ENCODE measurements at places on chromosomes 2 and 18.

GRCh38 chr18:10690035-10690329 is 164.2 kb downstream of the NAPG start:
- no peak for DNase-seq

DNA sequence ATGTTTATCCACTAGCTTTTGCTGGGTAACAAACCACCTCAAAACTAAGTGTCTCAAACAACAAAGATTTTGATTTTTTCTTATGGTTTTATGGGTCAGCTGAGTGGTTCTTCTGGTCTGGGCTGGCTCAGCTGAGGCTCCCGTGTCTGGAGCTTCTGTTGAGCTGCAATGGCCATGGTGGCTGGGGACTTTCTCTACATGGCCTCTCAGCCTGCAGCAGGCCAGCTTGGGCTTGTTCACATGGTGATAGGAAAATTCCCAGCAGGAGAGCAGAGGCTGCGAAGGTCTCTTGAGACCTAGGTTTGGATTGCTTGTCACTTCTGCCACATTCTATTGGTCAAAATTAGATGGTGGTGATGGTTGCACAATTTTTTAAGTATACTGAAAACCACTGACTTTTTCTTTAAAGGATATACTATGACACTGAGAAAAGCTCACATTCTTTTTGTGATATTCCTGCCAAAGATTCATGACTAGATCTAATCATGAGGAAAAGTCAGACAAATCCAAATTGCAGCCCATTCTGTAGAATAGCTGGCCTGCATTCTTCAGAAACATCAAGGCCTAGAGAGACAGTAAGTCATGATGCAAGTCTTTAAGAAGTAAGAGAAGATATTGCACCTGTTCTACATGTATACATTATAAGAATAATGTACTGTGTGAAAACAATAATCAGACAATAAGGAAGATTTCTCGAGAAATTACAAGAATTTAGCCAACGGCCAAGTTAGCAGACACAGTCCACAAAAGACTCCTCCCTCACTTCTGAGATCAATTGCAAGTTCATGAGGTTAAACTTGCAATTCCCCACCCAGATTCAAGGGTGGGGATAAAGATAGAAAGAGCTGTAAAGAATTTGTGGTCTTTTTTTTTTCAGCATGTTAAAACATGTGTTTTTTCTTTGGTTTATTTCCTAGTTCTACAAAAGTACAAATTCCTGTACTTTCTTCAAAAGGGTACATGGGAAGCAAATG is 35.0 kb upstream of the IL1R2 start:
- DNase-seq, result no peak

DNA sequence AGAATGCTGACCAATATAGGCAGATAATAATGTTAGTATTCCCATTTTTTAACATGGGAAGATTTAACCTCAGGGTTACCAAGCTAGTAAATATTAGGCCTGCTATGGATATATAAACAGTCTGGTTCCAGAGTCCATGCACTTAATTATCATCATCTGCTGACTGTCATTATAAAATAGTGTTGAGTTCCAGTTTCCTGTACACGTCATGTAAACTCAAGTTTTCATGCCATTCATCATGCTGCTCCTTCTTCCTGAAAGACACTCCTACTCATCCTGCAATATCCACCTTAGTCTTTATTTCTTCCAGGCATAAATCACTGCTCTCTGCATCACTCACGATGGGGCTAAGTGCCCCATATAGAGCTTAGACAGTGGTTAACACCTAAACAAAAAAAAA is 420.8 kb upstream of the SPHKAP start:
- no peak for DNase-seq

DNA sequence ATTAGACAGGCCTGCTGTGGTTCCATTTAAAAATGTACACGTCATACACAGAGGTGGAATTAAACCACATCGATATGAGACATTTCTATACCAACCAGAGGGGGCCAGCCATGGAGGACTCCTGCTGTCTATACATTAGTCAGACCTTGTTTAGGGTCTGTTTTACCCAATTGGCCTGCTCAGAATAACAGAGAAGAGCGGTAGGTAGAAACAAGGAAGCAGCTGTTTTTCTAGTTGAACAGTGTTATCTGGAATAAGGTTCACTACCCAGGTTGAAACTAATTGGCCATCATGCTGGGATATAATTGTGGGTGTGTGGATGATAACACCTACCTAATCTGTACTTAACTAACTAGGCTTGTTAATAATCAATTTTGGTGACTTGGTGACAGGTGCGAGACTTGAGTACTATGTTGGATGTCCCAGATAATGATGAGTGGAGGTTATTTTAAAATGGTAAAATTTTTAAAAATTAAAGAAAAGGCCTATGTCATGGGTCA is 47.5 kb downstream of the RHBDD1 start:
- no peak for DNase-seq

GRCh38 chr2:72794572-72794971 is 31.3 kb downstream of the EXOC6B start:
- DNase-seq, result no peak

- DNase-seq, result no peak
Measured at GRCh38 chr2:136253288-136254004, 135.5 kb upstream of the CXCR4 start.

DNA sequence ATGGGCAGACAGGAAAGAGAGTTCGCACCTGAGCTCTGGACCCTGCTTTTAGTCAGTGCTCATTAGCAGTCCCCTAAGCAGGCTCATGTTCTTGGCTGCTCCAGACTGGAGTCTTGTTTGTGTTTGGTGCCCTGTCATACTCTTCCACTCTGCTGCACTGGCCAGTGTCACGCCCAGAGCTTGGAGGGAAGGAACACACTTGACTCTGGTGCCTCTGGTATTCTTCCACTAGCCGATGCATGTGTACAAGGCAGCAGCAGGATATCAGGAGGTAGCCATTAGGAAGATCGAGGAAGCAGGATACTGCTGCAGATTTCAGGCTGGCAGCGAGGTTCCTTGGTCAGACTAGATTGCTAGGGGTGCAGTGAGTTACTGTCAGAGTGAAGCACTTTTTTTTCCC is 81.4 kb upstream of the B3GNT2 start:
- DNase-seq, result no peak

DNA sequence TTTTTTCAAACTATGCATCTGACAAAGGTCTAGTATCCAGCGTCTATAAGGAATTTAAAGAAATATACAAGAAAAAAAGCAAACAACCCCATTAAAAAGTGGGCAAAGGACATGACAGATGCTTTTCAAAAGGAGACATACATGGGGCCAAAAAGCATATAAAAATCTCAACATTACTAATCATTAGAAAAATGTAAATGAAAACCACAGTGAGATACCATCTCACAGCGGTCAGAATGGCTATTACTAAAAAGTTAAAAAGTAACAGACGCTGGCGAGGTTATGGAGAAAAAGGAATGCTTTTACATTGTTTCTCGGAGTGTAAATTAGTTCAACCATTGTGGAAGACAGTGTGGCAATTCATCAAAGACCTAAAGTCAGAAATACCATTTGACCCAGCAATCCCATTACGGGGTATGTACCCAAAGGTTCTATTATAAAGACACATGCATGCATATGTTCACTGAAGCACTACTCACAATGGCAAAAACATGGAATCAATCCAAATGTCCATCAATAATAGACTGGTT is 643.1 kb upstream of the LRRTM1 start:
- no peak for DNase-seq

DNA sequence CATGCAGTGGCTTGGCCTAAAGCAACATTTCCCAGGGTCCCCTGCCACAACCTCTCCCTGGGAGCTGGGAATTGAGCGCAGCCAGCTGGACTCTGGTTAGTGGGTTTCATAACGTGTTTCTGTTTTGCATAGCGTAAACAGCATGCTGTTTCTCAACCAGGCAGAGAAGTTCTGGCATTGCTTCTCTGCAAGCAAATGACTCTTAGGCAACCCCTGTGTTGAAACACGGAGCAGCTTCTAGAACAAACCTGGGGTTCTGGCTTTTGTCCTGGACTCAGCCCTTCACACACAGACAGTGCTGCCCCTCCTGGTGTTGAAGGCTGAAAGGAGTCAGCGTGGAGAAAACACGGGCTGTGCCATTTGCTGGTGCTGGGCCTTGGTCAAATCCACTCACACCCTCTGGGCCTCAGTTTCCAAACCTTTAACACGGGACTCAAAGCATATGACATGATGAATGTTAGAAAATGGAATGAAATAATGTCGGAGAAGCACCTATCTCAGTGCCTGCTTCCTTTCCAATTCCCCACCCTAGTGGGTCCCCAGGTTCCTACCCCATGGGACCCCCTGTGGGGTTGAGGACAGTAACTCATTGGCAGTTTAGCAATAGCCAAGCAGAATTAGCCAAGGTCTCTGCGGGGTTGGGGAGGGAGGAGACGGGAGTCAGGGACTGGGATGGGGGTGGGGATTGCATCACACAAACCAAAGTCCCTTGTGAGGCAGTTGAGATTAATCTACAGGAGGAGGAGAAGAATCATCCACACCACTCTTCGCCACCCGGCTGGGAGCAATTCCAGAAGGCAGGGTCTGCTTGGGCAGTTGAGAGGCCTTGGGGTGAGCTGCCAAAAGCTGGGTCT is 30.2 kb upstream of the IL1R2 start:
- no peak for DNase-seq

DNA sequence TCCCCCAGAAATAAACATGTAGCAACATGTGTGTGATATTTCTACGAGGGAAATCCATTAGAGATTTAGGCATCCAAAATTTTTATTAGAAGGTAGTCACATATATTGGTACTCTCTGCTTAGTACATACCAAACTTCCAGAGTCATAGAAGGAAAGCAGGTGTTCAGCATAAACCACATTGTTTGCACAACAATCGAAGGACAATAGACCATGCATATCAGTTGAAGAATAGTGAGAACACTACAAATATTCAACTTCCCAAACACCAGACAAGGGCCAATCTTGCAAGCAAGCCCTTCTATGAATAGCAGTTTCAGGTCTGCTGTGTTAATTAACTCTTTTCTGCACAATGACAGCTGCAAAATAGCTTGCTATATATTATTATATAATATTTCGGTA is 702.2 kb downstream of the ERBB4 start:
- no peak for DNase-seq

DNA sequence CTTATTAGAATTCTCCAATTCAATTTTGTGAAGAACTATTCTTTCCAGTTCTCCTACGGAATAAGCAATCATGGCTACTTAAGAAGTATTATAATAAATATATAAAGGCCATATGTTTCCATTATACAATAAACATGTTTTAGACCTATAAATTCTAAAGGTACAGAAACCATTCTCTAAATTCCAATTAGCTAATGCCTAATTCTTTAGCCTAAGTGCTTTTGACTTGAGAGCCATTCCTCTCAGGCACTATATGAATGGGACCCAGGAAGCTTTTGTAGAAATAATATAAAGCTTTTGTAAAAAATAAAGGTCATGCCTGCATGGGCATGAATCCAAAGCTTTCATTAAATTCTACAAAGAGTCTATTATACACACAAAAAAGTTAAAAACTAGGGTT is 161.0 kb upstream of the UNC80 start:
- DNase-seq, result no peak

DNA sequence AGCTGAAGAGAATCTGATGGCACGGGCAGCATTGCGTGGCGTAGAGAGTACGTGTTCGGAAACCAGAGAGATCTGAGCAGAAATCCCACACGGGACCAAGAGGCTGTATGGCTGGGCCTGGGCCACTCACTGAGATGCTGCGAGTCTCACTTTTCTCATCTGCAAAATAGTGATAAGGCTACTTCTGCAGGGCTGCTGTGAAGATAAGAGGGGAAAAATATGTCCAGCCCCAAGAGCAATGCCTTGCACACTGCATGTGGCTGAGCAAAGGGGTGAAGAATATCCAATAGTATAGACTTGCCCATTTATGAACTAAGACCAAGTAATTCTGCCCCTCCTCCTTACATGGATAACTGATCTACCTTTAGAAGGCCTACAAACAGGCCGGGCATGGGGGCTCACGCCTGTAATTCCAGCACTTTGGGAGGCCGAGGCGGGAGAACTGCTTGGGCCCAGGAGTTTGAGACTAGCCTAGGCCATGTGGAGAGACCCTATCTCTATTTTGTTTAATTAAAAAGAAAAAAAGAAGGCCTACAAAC is 3.1 kb downstream of the FECH start:
- DNase-seq, result no peak

DNA sequence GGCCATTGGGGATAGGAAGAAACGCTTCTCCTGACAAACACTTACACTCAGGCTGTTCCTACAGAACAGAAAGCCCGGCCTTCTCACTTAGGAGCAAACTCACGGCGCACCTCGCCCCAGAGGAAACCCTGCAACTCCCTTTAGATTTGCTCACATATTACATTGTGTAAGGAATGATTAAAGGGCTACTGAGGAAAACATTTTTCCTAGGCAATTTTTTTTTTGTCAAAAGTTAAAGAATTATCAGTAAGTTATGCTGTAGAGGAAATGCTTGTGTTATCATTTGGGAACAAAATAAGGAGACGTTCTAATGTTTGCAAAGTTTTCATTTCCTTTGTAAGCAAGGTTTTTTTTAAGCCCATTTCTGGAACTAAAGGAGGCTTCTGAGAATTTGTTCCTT is 264.1 kb downstream of the HDAC4 start:
- no peak for DNase-seq

DNA sequence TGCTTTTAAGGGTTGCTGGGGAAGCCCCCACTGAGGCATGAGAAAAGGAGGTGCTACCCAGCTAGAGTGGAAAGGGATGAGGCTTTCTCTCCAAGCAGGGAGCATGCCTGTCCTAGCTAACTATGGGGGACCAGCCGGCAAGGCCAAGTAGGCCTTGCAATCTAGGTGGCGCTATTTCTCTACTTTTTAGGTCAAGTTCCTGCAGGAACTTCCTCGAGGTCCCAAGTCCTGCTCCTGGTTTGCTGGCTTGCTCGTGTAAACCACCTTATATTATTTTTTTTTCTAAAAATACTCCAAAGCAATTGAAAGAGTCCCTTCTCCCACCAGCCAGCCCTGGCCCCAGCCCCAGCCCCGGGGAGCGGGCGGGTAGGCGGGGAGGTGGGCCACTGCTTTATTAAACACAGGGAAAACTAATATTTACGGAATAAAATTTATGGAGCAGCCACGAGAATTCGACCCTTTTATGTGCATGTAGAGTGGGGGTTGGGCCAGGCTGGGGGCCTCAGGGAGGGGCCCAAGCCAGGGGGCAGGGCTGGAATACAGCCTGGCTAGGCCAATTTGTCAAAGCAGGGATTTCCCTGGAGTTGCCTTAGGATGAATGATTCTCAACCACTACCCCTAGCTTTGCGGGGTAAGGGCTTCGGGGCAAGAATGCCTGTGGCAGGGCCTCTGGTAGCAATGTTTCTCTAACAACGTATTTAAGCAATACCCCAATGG is 12.8 kb upstream of the IHH start:
- peak; percentile 19 for DNase-seq

- no peak for DNase-seq
Measured at GRCh38 chr2:81087646-81088045, 783.1 kb upstream of the LRRTM1 start.

DNA sequence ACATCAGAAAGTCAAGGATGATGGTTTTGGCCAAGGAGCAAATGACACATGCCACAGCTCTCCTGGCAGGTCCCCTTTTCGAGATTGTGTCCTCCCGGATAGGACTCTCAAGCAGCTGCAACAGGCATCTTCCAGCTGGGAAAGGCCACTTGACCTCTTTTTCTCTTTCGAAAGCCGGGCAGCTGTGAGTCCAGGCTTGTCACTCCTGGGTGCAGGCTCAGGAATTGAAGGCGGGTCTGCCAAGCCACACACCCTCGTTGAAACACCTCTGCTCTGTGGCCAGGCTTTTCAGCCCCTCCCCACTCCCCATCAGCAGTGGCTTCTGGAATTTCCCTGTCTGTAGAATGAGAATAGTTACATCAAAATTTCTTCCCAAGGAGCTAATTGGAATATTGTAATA is 98.0 kb downstream of the CCDC138 start:
- DNase-seq, result no peak

Measured in NCI-H1930 (cell line).